ENCODE measurements at places on chromosomes 12 and 14.
A peak's percentile ranks its signal among the peaks of the same experiment; 100 is the strongest.

DNA sequence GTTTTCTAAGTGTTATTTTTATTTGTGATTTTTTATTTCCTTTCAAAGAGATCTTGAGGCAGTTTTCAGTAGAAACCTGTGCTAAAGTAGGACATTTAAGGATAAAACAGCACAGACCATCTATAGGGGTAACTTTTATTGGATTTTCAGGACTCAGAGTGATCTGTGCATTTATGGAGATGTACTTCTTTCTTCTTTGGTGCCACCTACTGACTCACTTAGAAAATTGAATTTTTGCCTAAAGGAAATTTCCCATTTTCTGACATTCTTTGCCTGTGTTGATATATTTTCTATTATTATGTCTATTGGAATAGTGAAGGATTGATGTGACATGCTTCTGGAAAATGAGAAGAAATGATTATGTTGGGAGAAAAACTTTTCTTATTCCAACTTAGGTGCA, 113.0 kb downstream of the UNC79 start:
- no peak for DNase-seq
- no peaks in the 10 kb centered on the region for H3K4me1 ChIP-seq
- H3K27ac ChIP-seq, result no peak overlapping the region
- no peaks in the 10 kb centered on the region for H3K27me3 ChIP-seq

DNA sequence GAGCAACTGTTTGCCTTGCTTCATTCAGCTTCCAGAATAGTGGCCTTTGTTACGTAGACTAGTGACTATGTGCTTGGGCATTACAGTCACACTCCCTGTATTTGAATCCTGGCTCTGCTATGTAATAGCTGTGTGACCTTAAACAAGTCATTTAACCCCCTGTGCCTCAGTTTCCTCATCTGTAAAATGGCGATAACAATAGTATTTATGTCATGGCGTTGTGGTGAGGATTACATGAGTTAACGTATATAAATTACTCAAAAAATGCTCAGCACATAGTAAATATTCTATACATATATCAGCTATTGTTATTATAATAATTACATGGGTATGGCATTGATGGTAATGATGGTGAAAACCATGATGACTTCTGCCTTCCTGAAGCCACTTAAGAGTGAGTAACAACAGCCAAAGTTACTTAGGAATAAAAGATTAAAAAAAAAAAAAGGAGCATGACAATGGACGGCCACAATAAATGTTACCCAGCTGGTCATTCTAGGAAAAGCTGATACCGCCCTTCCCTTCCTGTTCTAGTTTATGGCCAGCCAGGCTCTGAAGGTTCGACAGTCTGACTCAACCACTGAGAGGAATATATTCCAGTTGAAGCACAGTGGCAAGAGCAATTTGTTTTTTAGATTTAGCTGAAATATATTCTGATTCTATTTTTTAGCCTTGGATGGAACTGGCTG, 9.9 kb upstream of the ADIPOR2 start:
- H3K36me3 ChIP-seq, result no peaks in the 10 kb centered on the region
- H3K27ac ChIP-seq, result peak overlapping the region; percentile 47
- H3K4me3 ChIP-seq, result no peak overlapping the region
- peaks cover 11% of the 10 kb centered on the region for H3K4me1 ChIP-seq
- no peaks in the 10 kb centered on the region for H3K27me3 ChIP-seq

DNA sequence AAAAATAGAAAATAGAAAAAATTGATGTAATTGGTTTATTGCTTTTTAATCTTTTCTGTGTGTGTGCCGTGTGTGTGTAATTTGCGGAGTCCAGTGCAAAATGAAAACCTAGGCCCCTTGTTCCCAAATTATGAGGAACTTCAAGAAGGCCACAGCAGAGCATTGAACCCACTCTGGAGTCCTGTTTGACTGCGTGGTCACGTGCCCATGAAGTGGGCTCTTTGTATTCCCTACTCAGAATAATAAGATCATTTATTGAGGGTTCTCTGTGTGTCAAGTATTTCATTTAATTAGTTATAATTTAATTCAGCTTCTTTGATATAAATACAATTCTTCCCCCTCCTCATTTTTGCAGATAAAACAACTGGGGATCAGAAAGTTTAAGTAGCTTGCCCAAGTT, 12.3 kb upstream of the NINJ2 start:
- no peaks in the 10 kb centered on the region for H3K36me3 ChIP-seq
- H3K27ac ChIP-seq, result no peak overlapping the region
- no peaks in the 10 kb centered on the region for H3K4me1 ChIP-seq
- no peak overlapping the region for H3K4me3 ChIP-seq
- no peaks in the 10 kb centered on the region for H3K27me3 ChIP-seq

DNA sequence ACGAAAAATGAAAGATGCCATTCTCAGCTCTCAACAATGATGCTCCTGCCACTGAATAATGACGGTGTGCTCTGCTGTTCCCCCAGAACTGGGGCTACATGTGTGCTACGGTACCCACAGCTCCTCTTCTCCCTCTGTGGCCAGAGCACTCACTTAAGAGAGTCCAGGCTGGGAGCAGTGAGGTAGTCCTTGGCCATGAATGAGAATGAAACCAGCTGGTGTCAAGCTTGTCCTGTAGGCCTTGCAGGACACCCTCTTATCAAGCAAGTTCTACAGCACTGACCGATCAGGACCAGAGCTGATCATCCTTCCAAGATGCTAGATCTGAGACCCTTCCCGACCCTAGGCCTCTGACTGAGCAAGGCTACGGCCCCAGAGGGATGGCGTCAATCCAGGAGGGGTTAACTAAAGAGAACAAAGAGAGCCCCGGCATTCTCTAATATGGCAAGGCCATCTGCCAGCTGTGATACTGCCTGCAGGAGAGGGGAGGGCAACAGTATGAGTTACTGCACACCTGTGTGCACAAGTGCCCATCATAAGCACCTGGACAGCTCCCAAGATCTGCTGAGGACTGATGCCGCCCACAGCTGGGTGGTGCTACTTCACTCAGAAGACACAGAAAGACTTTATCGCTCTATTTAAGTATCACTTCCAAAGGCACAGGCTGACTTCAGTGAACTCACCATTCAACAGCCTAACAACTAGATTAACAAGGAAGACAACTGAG, 30.5 kb downstream of the APPL2 start:
- no peaks in the 10 kb centered on the region for H3K4me1 ChIP-seq
- DNase-seq, result no peak
- H3K36me3 ChIP-seq, result peaks cover 96% of the 10 kb centered on the region

GRCh38 chr12:14614704-14615121, 47.0 kb upstream of the PLBD1 start:
- H3K36me3 ChIP-seq, result no peaks in the 10 kb centered on the region
- no peak for DNase-seq
- no peak overlapping the region for H3K4me3 ChIP-seq
- H3K27ac ChIP-seq, result no peak overlapping the region
- H3K27me3 ChIP-seq, result no peaks in the 10 kb centered on the region

- no peak overlapping the region for H3K27ac ChIP-seq
- no peaks in the 10 kb centered on the region for H3K27me3 ChIP-seq
- no peak for DNase-seq
- H3K36me3 ChIP-seq, result peaks cover 27% of the 10 kb centered on the region
- H3K4me3 ChIP-seq, result no peak overlapping the region
Observed at GRCh38 chr14:77103475-77103874, 5.4 kb downstream of the CIPC start.

- no peak overlapping the region for H3K27ac ChIP-seq
- DNase-seq, result no peak
- peaks cover 5% of the 10 kb centered on the region for H3K4me1 ChIP-seq
- H3K4me3 ChIP-seq, result no peak overlapping the region
Observed at GRCh38 chr12:12079291-12079690, 8.6 kb downstream of the BCL2L14 start.

GRCh38 chr14:104940526-104941150, 16.0 kb downstream of the PLD4 start:
- no peaks in the 10 kb centered on the region for H3K27me3 ChIP-seq
- no peaks in the 10 kb centered on the region for H3K4me1 ChIP-seq
- no peak overlapping the region for H3K27ac ChIP-seq
- no peak for DNase-seq

GRCh38 chr12:48296586-48297282, 54.0 kb downstream of the ZNF641 start:
- no peaks in the 10 kb centered on the region for H3K4me1 ChIP-seq

- no peak for DNase-seq
- H3K4me3 ChIP-seq, result no peak overlapping the region
- H3K36me3 ChIP-seq, result no peaks in the 10 kb centered on the region
- H3K27me3 ChIP-seq, result no peaks in the 10 kb centered on the region
- no peak overlapping the region for H3K27ac ChIP-seq
Observed at GRCh38 chr14:40222996-40223395, 790.8 kb upstream of the FBXO33 start.

DNA sequence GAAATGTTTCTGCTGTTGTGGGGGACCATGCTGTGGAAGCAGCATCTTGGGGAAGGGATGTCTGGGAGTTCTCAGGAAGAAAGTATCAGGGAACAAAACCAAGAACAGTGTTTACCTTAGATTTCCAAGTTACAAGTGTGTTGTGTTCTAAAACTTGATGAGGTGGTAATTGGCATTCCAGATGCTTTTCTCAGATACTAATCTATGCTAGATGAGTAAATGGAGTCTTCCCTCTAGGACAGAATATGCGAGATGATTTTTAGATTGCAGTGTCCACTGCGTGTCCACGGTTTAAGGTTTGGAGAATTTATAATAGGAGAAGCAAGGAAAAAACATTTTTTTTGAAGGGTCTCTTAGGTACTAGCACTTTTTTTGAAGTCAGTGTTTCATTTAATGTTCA, 436.5 kb downstream of the PCNX1 start:
- no peak for DNase-seq
- H3K27me3 ChIP-seq, result no peaks in the 10 kb centered on the region
- no peaks in the 10 kb centered on the region for H3K36me3 ChIP-seq
- H3K4me3 ChIP-seq, result no peak overlapping the region
- no peak overlapping the region for H3K27ac ChIP-seq

DNA sequence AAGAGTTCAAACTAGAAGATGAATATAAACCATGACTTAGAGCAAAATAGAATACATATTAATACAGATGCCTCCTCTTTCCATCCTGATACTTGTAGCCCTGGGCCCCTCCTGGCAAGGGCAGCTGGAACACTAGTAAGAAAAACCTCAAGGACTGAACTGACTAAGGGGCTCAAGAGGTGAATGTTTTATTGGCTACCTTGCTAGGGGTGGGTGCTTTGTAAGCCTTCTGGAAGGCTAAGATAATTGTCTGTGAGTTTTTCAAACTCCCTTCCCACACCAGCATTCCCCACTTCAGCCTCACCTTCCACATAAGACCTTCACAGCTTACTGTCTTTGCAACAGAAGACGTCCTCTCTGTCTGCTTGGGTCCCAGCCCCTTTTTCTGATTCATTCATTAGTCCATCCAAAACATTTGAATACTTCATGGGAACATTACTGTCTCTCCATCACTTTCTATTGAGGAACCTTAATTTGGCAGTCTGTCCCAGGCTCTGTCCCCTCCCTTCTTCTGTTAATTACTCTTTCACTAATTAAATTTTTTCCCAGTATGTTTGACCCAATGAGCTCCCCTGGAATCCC, 1.1 kb upstream of the MARCHF9 start:
- H3K4me1 ChIP-seq, result peaks cover 51% of the 10 kb centered on the region
- no peak for DNase-seq
- H3K27me3 ChIP-seq, result no peaks in the 10 kb centered on the region
- peaks cover 37% of the 10 kb centered on the region for H3K36me3 ChIP-seq
- H3K4me3 ChIP-seq, result no peak overlapping the region

DNA sequence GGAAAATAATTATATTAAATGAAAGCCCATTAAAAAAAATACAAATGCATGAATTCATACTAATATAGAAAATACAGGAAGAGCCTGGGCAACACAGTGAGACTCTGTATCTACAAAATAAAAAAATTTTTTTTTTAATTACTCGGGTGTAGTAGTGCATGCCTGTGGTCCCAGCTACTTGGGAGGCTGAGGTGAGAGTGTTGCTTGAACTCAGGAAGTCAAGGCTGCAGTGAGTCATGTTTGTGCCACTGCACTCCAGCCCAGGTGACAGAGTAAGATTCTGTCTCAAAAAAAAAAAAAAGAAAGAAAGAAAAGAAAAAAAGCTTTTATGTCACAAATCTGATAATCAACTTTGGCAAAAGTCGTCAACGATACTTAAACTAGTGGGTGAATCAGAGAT, 80.6 kb upstream of the PLEKHA5 start:
- no peak for DNase-seq
- no peak overlapping the region for H3K27ac ChIP-seq
- no peak overlapping the region for H3K4me3 ChIP-seq
- H3K27me3 ChIP-seq, result no peaks in the 10 kb centered on the region

DNA sequence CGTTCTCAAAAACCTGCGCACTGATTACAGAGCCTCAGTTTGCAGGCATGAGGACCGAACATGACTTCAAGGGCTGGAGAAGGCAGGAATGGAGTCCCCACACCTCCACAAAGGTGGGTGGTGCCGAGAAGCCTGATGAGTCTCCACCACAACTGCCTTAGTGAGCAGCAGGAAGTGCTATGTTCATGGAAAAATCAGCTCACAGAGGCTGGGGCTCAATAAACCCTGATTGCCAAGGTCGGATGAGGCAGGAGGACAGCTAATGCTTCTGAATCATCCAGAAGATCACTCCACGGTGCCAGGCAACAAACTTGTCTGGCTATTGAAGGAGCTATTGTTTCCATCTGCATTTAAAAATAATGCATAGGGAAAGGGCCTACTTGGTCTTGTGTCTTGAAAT, 31.1 kb downstream of the APPL2 start:
- H3K36me3 ChIP-seq, result peaks cover 97% of the 10 kb centered on the region
- no peak overlapping the region for H3K4me3 ChIP-seq
- H3K27me3 ChIP-seq, result no peaks in the 10 kb centered on the region

- H3K4me3 ChIP-seq, result no peak overlapping the region
- H3K27me3 ChIP-seq, result no peaks in the 10 kb centered on the region
- H3K27ac ChIP-seq, result no peak overlapping the region
- no peaks in the 10 kb centered on the region for H3K4me1 ChIP-seq
- no peak for DNase-seq
- no peaks in the 10 kb centered on the region for H3K36me3 ChIP-seq
Observed at GRCh38 chr14:90548455-90548854, 151.6 kb downstream of the CALM1 start.

GRCh38 chr14:55277972-55278740, 6.9 kb downstream of the FBXO34 start:
- H3K4me3 ChIP-seq, result no peak overlapping the region
- H3K4me1 ChIP-seq, result peaks cover 43% of the 10 kb centered on the region
- no peak overlapping the region for H3K27ac ChIP-seq
- no peak for DNase-seq
- H3K27me3 ChIP-seq, result no peaks in the 10 kb centered on the region

DNA sequence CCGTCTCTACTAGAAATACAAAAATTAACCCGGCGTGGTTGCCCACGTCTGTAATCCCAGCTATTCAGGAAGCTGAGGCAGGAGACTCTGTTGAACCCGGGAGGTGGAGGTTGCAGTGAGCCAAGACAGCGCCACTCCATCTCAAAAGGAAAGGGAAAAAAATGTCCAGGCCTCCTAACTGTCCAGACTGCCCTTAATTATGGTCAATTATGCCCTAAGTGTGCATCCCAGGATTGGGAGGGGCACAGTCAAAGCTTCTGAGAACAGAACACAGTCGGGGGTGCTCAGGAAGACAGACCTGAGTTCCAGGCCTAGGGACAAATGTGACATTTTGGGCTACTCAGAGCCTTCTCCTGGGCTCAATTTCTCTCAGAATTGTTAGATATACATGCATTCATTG, 31.8 kb upstream of the SMUG1 start:
- no peak overlapping the region for H3K4me3 ChIP-seq
- H3K36me3 ChIP-seq, result no peaks in the 10 kb centered on the region
- no peak for DNase-seq
- peaks cover 18% of the 10 kb centered on the region for H3K27me3 ChIP-seq
- H3K27ac ChIP-seq, result no peak overlapping the region
- peaks cover 28% of the 10 kb centered on the region for H3K4me1 ChIP-seq

GRCh38 chr12:52184813-52185212, 7.0 kb downstream of the KRT80 start:
- no peak overlapping the region for H3K4me3 ChIP-seq
- H3K27ac ChIP-seq, result no peak overlapping the region
- H3K36me3 ChIP-seq, result no peaks in the 10 kb centered on the region

Measured in lower lobe of right lung (tissue), 2 donors.